H1 (cell line): ENCODE measurements at places on chromosomes 6 and 20. TPM values are rescaled to one million over a fixed set of nuclear protein-coding genes. Genes with fewer than 3 reads are reported as not detected.

CCN6 gene
- not detected in 2 replicates for total RNA-seq

GSTA2 gene
- not detected in 2 replicates for total RNA-seq

SLC17A1 gene
- not detected in 2 replicates for total RNA-seq

CLPSL1 gene
- not detected in 2 replicates for total RNA-seq

DNA sequence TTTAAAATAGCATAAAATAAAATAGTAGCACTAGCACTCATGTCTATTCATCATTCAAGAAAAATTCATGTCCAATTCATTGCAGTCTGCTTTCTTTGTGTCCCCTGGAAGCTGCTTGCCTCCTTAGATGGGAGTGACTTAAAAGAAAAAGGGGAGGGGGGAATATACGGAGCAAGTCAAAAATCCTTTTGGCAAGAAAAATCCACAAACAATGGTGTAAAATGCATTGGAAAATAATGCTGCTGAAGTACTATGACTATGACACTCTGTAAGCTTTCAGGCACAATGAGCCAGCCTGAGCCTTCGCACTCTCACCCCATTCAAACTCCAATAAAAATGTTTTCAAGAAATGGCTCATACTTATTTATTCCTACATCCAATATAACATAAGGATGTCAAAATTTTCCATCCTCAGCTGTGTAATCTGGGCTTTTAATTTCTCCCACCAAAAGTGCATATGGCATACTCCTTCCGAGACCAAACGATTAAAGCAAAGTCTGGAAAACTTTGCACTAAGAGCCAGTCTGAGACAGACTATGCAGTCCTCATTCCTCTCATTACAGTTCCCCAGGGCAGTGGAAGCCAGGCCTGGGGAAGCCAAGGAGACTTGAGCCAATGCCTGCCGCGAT is 790 bp downstream of the NEDD9 start:
- peak overlapping the region; percentile 73 for H3K4me3 ChIP-seq
- no peak overlapping the region for H3K27ac ChIP-seq
- peaks cover 14% of the 10 kb centered on the region for H3K4me1 ChIP-seq
- H3K36me3 ChIP-seq: no peaks in the 10 kb centered on the region
- H3K27me3 ChIP-seq: no peaks in the 10 kb centered on the region
- no peak for DNase-seq

DNA sequence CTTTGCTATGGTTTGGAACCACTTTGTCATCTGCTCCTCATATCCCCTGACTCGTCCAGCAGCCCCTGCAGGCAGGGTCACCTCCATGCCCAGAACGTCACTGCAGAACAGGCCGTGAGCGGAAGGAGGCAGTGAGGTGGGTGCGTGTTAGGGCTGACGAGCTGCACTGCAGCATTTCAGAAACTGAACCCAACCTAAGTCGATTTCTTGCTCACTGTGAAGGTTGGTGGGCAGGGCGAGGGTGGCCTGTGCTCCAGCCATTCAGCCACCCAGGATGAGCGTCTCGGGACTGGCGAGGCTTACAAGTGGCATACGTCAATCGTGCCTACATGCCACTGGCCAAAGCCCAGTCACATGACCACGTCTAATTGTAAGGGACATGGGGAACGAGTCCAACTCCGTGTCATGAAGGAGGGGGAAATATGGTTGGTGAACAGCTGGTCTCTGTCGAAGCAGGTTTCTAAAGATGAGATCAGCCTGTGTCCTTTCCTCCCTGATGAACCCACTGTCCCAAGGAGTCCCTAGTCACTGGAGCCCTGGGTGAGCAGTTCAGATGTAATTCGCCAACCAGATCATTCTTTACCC is 289.1 kb downstream of the TAF4 start:
- H3K27ac ChIP-seq: no peak overlapping the region
- no peak overlapping the region for H3K4me3 ChIP-seq
- H3K4me1 ChIP-seq: no peaks in the 10 kb centered on the region
- H3K36me3 ChIP-seq: no peaks in the 10 kb centered on the region
- peaks cover 4% of the 10 kb centered on the region for H3K27me3 ChIP-seq

- H3K36me3 ChIP-seq: no peaks in the 10 kb centered on the region
- no peak for DNase-seq
- H3K4me1 ChIP-seq: no peaks in the 10 kb centered on the region
- no peak overlapping the region for H3K4me3 ChIP-seq
- no peaks in the 10 kb centered on the region for H3K27me3 ChIP-seq
Measured at GRCh38 chr6:120147071-120147871, 797.7 kb upstream of the MAN1A1 start.

DNA sequence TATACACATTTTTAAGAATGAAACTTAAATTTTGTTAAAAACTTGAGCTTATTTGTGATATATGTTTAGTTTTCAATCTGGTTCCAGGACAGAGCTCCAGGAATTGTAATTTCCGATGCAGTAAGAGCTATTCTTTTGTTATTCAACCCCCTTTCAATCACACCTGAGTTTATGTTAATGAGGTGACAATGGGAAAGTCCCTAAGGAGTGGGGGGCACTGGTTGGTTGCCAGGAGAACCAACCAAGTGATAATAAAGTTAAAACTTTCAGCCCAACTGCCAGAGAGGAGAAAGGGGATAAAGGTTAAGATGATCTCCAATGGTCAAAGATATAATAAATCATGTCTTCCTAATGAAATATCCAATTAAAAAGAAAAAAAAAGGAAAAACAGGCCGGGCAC is 19.8 kb downstream of the MDN1 start:
- peaks cover 12% of the 10 kb centered on the region; the same call in 1 of the 2 replicates for H3K4me1 ChIP-seq
- peaks cover 3% of the 10 kb centered on the region; the same call in 1 of the 2 replicates for H3K36me3 ChIP-seq
- H3K4me3 ChIP-seq: no peak overlapping the region
- DNase-seq: no peak

- H3K4me3 ChIP-seq: no peak overlapping the region
- H3K4me1 ChIP-seq: peaks cover 16% of the 10 kb centered on the region; the same call in 1 of the 2 replicates
- H3K27ac ChIP-seq: 0 out of 2 replicates have a peak overlapping the region, but pooled peaks have one; percentile 42
- no peaks in the 10 kb centered on the region for H3K36me3 ChIP-seq
- H3K27me3 ChIP-seq: no peaks in the 10 kb centered on the region
- peak; percentile 60 for DNase-seq
Measured at GRCh38 chr6:108589244-108589791, 28.6 kb downstream of the FOXO3 start.

DNA sequence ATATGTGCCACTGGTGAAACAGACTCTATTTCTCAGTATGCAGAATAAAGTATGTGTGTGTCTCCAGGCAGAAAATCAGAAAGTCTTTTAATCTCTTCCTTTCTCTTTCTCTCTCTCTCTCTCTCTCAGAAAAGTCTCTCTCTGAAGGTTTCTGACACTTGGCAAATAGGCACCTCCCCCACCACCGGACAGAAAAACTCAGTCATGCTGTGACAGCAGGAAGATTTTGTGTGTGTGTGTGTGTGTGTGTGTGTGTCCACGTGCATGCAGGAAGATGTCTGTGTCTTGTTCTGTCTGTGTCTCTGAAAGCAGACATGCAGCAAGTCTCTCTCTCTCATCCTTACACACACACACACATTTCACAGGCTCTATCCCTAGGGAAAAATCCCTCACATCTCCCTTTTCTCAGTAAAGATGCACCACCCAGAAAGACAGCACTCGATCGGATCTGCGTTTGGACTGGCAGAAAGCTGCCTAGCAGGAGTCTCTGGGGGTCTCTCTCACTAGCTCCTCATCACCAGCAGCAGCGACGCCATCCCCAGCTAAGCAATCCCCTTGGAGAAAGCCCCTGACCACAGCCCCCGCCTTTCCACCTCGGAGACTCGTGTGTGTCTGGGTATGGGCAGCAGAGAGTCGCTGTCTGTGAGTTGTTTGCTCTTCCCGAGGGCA is 98.3 kb downstream of the EDN3 start:
- DNase-seq: no peak
- H3K36me3 ChIP-seq: no peaks in the 10 kb centered on the region
- H3K27me3 ChIP-seq: peaks cover 15% of the 10 kb centered on the region

GRCh38 chr6:14818422-14818884 is 427.4 kb upstream of the JARID2 start:
- H3K27ac ChIP-seq: no peak overlapping the region
- H3K36me3 ChIP-seq: no peaks in the 10 kb centered on the region
- no peak overlapping the region for H3K4me3 ChIP-seq
- no peaks in the 10 kb centered on the region for H3K4me1 ChIP-seq

GRCh38 chr6:19438566-19439353 is 398.4 kb upstream of the ID4 start:
- H3K27me3 ChIP-seq: no peaks in the 10 kb centered on the region
- DNase-seq: no peak
- H3K4me3 ChIP-seq: no peak overlapping the region
- H3K27ac ChIP-seq: no peak overlapping the region
- H3K4me1 ChIP-seq: no peaks in the 10 kb centered on the region

- no peaks in the 10 kb centered on the region for H3K36me3 ChIP-seq
- H3K4me1 ChIP-seq: no peaks in the 10 kb centered on the region
- no peak for DNase-seq
- H3K27me3 ChIP-seq: no peaks in the 10 kb centered on the region
- H3K4me3 ChIP-seq: no peak overlapping the region
Measured at GRCh38 chr6:35626401-35626800, 62.3 kb downstream of the FKBP5 start.

- no peak overlapping the region for H3K4me3 ChIP-seq
- no peaks in the 10 kb centered on the region for H3K27me3 ChIP-seq
- no peaks in the 10 kb centered on the region for H3K36me3 ChIP-seq
Measured at GRCh38 chr6:104632588-104632987, 227.1 kb downstream of the HACE1 start.
